ENCODE measurements at places on chromosomes 7 and 10. TPM values are rescaled to one million over a fixed set of nuclear protein-coding genes. Genes with fewer than 3 reads are reported as not detected.

Gene ITPRID1
- total RNA-seq = not detected

Gene NME8
- 0.32 TPM for total RNA-seq

Gene ZNF736
- 17.1 TPM for total RNA-seq

DNA sequence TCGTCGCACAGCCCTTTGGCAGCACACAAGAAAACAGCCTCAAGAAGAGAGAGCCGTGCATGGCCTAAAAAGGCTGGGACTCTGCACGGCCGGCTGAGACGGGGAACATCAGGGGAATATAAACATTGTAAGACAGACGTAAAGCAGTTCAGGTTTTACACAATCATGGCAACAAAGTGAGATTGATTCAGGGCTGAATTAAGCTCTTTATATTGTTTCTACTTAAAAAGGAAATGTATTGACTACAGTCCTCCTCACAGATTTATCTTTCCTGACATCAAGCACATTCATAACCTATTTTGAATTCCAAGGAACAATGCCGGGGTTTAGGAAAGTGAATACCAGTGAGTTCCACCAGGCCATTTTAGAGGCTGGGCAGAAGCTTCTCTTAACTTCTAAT, 25.2 kb downstream of the SORBS1 start:
- H3K27ac ChIP-seq = no peak overlapping the region
- no peaks in the 10 kb centered on the region for H3K36me3 ChIP-seq
- H3K4me1 ChIP-seq = peaks cover 21% of the 10 kb centered on the region
- no peak overlapping the region for H3K4me3 ChIP-seq
- H3K27me3 ChIP-seq = no peaks in the 10 kb centered on the region
- DNase-seq = no peak

- no peaks in the 10 kb centered on the region for H3K27me3 ChIP-seq
- no peaks in the 10 kb centered on the region for H3K4me1 ChIP-seq
- H3K36me3 ChIP-seq = no peaks in the 10 kb centered on the region
These were observed 40.6 kb downstream of the MAGI2 start for GRCh38 chr7:79412915-79413314.

DNA sequence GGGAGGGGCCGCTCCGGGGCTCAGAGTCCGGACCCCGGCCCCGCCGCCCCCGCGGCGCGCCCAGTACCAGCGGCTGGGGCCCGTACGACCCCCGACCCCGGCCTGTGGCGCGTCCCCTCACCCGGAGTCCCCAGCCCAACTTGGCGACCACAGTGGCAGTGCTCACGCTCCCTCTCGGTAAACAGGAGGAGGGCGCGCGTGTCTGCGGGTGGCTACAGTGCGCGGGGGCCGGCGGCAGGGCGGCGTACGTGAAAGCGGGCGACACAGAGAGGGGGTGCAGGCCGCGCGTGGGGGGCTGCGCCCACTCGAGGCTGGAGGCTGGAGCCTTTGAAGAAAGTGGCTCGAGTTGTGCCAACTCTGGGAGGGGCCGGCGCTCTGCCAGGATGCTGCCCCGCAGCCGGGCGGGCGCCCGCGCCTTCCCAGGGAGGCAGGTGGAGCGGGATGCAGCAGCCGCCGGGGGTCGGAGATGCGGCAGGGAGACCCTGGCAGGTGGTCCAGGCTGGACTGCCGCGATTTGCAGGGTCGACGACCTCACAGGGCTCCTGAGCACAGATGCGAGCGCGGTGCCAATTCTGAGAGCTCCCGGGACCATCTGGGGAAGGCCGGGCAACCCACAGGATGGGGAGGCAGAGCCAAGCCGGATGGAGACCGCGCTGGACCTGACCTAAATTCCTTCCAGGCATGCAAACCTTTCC, 655 bp downstream of the PTPRE start:
- peaks cover 50% of the 10 kb centered on the region for H3K4me1 ChIP-seq
- H3K36me3 ChIP-seq = no peaks in the 10 kb centered on the region
- peak overlapping the region; percentile 77 for H3K4me3 ChIP-seq
- H3K27me3 ChIP-seq = peaks cover 9% of the 10 kb centered on the region
- H3K27ac ChIP-seq = peak overlapping the region; percentile 91
- no peak for DNase-seq
